ENCODE measurements at places on chromosomes 3 and 15. TPM values are rescaled to one million over a fixed set of nuclear protein-coding genes. Genes with fewer than 3 reads are reported as not detected.

- H3K27me3 ChIP-seq: no peaks in the 10 kb centered on the region
- H3K27ac ChIP-seq: no peak overlapping the region
- H3K4me1 ChIP-seq: no peaks in the 10 kb centered on the region
These were observed 53.0 kb upstream of the MME start for GRCh38 chr3:155026999-155027591.

- H3K4me3 ChIP-seq: no peak overlapping the region
- H3K27me3 ChIP-seq: peaks cover 11% of the 10 kb centered on the region
- peak overlapping the region; percentile 86 for H3K27ac ChIP-seq
- H3K36me3 ChIP-seq: no peaks in the 10 kb centered on the region
- peaks cover 14% of the 10 kb centered on the region for H3K4me1 ChIP-seq
- DNase-seq: no peak
These were observed 78.0 kb downstream of the CPN2 start for GRCh38 chr3:194272861-194273742.

DNA sequence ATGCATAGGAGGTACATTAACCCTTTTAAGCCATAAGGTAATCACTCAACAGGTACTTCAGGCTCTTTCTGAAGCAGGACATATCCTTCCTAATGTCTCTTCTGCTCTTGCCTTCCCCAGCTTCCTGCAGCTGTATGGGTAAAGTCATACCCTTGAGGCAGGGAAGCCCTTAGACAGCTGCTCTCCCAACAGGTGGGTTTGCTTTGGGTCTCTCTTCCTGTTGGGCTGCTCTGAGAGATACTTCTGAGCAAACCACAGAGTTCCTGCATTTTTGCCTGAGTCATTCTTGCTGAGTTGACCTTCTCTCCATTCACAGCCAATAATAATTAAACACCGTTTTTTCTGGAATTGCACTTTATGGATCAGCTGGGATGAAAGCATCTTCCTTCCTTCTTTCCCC is 2.0 kb upstream of the TRAT1 start:
- no peak for DNase-seq
- H3K27me3 ChIP-seq: no peaks in the 10 kb centered on the region
- H3K4me3 ChIP-seq: peak overlapping the region; percentile 78
- peak overlapping the region; percentile 99 for H3K27ac ChIP-seq
- H3K4me1 ChIP-seq: peaks cover 24% of the 10 kb centered on the region

The VIPR1 gene
- total RNA-seq: 72.9 TPM

The AP3B2 gene
- total RNA-seq: 0.10 TPM

The UBR1 gene
- total RNA-seq: 56.7 TPM

The CD96 gene
- total RNA-seq: 201 TPM

Data from T-helper 17 cell (primary cell).